Mucosa of descending colon (tissue), 3 donors: ENCODE measurements at places on chromosomes 16 and 17.
A peak's percentile ranks its signal among the peaks of the same experiment; 100 is the strongest.

DNA sequence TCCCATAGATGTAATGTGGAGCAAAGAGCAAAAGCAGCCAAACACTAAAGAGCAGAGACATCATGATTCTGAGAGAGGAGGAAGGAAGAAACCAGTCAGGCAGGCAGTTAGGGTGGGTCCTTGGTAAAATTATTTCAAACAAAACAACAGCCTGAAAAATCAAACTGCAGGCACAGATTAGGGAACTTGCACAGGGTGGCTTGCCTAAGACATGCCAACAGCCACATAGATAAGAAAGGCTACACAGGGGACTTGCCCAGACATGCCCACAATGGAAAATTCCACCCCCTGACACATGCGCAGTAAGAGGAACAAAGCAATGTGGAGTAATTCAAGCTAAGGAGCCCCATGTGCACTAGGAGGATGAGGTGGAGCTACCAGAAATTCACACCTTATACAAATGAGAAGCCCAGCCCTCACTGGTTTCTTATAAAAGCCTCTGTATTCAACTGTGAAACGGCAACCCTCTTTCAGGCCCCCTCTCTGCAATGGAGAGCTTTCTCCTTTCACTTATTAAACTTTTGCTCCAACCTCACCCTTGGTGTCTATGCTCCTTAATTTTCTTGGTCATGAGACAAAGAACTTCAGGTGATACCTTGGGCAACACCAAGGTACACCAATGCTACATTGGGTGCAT lies 7.3 kb upstream of the GAS7 start:
- no peak for DNase-seq

GRCh38 chr17:42308446-42308845 lies 20.1 kb downstream of the STAT5A start:
- DNase-seq = no peak

DNA sequence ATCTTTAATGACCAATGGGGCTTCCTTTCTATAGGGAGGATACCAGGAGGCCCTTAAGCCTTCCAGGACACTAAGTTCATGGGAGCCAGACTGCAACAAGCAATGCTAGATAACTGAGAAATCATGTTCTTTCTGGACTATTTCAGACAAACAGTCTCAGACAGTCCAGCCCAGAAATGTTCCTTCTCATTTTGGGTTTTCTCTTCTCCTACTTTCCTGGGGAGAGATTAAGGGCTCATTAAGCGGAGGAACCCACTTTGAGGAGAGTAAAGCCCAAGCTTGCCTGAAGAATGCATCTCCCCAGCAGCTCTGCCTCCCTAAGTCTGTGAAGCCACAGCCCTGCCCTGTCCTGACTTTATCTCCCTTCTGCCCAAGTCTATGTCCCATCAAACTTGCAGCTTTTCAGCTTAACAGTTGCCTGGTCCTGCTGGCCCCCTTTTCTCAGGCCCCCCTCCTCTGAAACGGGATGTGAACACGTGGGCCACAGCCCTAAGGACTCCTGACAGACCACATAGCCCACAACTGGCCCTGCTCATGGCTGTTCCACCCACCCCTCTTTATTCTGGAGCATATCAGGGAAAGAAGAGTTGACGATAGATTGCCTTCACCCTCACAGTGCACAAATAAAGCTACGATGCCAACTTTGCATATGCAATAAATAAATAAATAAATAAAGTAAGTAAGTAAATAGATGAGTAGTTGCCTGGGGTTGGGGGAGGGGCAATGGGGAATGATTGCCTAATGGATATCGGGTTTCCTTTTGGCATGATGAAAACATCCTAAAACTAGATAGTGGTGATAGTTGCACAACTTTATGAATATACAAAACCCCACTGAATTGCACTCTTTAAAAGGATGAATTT lies 111.0 kb downstream of the N4BP1 start:
- DNase-seq = no peak

DNA sequence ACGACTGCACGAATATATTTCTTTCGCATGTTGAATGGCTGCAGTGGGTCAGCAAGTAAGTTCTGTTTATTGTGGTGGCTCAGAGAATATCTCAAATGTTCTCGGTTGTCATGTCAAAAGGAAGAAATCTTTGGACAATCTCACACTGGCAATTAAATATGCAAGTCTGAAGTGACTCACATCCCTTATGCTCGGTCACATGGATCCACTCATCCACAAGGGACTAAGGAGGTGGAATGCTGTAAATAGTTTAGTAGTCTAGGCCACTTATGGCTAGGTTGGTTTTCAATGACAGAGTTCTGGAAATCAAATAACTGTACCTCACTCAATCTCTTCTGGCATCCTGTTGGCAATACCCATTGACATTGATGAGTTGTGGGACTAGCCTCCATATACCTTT lies 33.0 kb upstream of the PMP22 start:
- DNase-seq = no peak

DNA sequence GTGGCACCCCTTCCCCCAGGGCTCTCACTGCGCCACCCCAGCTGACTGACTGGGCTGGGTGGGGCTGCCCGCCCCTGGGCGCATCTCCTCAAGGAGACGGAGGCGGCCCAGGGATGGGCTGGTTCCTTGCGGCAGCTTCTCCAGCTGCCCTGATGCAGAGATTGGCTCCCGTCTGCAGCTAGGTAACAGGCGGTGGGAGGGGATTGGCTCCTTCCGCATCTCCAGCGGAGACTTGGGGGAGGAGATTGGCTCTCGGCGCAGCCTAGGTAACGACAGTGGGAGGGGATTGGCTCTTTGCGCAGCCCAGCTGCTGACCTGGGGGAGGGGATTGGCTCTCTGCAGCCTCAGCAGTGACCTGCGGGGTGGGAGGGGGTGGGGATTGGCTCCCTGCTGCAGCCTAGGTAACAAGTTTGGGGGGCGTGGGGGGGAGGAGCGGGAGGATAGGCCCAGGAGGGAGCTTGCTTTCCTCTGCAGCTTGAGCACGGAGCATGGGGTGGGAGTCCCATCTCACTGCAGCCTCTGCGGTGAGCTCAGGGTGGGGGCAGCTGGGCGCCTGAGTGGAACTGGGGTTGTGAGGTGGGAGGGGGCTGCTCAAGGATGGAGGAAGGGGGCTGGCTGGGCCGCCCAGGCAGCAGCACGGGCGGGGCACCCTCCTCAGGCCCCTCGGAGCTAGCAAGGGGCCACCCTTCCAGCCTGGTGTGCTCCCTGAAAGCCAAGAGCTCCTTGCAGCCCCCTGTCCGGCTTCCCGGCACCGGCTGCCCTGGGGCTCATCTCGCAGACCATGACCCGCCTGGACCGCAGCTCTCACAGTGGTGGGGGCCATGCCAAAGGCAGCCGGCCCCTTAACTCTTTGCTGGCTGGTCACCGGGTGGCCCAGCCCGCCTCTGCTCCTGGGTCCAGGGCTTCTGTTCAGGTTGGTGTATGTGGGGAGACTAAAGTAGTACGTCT lies 6.4 kb downstream of the NFE2L1 start:
- DNase-seq = peak; percentile 60

- DNase-seq = peak; percentile 65
These were observed 37.0 kb upstream of the PEMT start for GRCh38 chr17:17628388-17629008.

GRCh38 chr17:70857351-70857750 lies 688.0 kb downstream of the KCNJ2 start:
- no peak for DNase-seq

DNA sequence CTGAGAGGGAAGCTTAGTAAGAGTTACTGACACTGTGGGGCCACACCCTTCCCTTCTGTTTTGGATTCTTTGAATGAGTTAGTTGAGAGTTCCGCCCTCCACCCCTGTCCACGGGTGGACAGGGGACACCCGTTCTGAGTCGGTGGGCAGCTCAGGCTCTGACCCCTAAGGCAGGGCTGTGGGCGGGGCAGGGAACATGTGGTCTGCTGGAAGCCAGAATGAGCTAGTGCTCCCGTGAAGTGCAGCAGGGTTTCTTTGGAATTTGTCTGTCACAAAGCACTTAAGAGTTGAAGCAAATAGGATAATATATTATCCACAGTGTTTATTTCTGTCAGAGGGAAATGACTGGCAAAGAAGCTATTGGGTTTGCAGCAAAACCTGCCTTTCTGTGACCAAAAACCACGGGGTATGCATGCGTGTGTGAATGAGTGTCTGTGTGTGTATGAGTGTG lies 90.1 kb downstream of the CLEC16A start:
- peak; percentile 14 for DNase-seq

DNA sequence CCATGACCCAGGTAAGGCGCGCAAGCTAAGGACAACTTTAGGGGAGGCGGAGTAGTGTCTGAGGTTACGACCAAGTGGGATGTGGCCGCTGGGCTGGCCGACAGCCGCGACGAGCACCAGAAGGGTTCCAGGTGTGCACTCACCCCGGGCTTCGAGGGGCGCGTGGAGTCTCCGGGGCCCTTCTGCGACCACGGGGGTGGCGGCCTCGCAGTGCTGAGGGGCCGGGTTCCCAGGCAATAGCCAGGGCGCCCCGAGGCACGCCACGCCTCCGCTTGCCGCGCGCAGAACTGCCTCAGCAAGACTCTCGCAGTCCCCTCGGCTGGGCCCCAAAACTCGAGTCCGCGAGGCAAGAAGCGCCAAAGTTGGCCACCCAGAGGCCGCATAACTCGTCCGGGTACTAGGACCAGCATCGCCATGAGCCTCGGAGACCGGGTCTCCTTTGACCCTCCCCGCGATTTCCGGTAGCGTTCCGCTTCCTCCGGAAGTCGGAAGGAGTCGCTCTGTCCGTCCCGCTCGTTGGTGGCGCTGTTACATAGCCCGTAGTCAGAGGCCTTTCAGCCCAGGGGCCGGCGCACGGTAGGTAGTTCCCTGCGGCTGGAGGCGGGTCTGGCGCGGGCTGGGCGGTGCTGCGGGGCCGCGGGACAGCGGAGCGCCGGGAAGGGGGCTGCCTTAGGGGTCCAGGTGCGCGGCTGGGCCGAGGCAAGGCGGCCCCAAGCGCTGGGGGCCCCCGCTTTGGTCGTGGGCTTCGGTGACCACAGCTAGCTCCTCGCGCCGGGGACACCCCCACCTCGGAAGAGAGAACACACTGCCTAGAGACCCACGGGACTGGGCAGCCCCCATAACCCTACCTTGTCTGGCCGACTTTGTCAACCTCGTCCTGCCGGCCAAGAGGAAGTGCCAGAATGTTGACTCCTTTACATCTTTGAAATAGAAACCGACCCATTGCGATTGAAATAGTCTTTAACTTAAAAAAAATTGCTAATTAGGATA lies at the start of the genes ADPRM and SCO1:
TSS of gene ADPRM (plus strand) at position 503 of the 990 bp plus-strand sequence. CDS start 7,333 bp downstream, outside the sequence.
TSS of gene SCO1 (minus strand) at position 442 of the 990 bp plus-strand sequence. CDS start at position 416, 26 bp downstream.
- peak; percentile 96 for DNase-seq

GRCh38 chr16:51577621-51578303 lies 426.7 kb upstream of the SALL1 start:
- no peak for DNase-seq

- no peak for DNase-seq
These were observed 23.7 kb downstream of the IST1 start for GRCh38 chr16:71919035-71919434.

DNA sequence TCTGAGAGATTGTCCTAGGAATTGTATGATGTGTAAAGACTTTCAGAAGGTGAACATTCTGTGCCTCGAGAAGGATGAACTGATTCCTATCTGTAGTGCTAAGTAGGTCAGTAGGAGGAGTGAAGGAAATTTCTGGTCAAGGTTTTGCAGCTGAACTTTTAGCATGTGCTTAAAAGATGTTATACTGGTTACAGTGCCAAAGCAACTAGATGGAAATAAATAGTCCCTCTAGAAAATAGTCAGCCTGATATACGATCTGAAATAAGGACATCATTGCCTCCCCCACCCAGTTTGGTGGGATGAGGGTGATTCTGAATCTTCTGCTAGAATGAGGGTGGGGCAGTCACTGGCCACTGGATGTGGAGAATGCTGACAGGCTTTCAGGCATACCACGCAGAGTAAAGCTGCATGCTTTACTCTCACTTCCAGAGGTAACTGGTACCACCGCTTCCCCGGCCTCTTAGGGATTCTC lies 57.2 kb upstream of the VPS4A start:
- DNase-seq = no peak

- no peak for DNase-seq
These were observed 312.5 kb upstream of the TNRC6C start for GRCh38 chr17:77646046-77646430.

GRCh38 chr16:53998024-53998810 lies 288.4 kb downstream of the IRX3 start:
- no peak for DNase-seq

GRCh38 chr16:2190659-2191445 lies 5.6 kb downstream of the CASKIN1 start:
- no peak for DNase-seq

- DNase-seq = no peak
These were observed 9.8 kb upstream of the TMEM204 start for GRCh38 chr16:1523581-1524245.

DNA sequence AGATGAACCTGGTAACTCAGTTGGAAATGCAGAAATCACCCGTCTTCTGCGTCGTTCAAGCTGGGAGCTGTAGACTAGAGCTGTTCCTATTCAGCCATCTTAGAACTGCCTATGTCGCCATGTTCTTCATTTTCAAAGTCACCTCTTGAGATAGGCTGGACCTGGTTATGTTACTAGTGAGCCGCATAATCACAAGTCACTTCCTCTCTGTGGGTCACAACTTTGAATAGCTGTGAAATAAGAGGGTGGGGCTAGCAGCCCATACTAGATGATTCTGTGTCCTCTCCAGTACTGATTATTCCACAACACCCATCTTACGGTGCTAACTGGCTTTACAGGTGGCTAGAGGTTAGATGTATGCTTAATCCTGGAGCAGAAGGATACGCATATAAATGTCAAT lies 74.2 kb downstream of the VPS53 start:
- no peak for DNase-seq

- DNase-seq = no peak
These were observed 52.8 kb downstream of the SOCS1 start for GRCh38 chr16:11203111-11203623.

- no peak for DNase-seq
These were observed 25.1 kb downstream of the ZP2 start for GRCh38 chr16:21186326-21186691.

- DNase-seq = no peak
These were observed 7.8 kb downstream of the HSPB9 start for GRCh38 chr17:42130310-42130936.

- no peak for DNase-seq
These were observed 17.9 kb upstream of the UBE2I start for GRCh38 chr16:1291576-1291974.

DNA sequence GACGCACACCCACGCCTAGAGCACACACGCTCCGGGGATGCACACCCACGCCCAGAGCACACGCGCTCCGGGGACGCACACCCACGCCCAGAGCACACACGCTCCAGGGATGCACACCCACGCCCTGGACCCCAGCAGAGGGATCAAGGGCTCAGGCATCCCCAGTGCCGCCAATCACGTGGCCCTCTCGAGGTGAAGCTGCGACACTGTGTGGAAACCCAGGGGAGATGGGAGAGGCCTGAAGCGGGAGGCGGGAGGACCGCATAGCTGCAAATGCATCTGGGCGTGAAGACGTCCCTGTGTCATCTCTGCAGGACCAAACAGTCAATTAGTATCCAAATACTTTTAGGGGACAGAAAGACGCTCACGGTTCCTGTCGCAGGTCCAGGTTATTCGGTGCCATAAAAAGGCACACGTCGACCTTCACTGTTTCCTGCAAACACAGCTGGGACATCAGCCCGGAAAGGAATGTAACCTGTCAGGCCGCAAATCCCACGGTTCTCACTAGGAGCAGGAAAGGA lies 56.4 kb downstream of the TBC1D16 start:
- DNase-seq = peak; percentile 41

- no peak for DNase-seq
These were observed 1.7 kb upstream of the SLC47A1 start for GRCh38 chr17:19531780-19532501.
